ENCODE measurements at places on chromosomes 7 and 10. TPM values are rescaled to one million over a fixed set of nuclear protein-coding genes. Genes with fewer than 3 reads are reported as not detected.
A peak's percentile ranks its signal among the peaks of the same experiment; 100 is the strongest.

DNA sequence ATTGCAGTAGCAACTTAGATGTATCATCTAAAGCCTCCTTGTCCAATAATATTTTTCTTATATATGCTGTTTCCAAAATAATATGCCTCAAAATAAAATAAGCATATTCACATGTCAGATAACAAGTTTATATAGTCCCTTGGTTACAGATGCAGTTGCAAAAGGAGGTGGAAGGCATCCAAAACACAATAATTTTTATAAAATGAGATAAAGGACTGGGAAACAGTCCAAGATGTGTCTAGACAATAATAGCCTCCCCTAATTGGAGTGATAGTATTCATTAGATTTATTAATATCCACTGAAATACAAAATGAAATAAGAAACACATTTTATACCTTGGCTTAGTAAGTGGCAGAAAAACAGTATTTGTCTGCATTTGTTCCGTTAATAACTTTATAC lies 30.3 kb downstream of the BCAP29 start:
- DNase-seq = no peak

GRCh38 chr10:72133517-72133916 lies 45.2 kb upstream of the SPOCK2 start:
- peak; percentile 71 for DNase-seq

- no peak for DNase-seq
Measured at GRCh38 chr10:5343092-5343491, 21.7 kb upstream of the UCN3 start.

Gene SLC16A9
- under 0.01 TPM for total RNA-seq

DNA sequence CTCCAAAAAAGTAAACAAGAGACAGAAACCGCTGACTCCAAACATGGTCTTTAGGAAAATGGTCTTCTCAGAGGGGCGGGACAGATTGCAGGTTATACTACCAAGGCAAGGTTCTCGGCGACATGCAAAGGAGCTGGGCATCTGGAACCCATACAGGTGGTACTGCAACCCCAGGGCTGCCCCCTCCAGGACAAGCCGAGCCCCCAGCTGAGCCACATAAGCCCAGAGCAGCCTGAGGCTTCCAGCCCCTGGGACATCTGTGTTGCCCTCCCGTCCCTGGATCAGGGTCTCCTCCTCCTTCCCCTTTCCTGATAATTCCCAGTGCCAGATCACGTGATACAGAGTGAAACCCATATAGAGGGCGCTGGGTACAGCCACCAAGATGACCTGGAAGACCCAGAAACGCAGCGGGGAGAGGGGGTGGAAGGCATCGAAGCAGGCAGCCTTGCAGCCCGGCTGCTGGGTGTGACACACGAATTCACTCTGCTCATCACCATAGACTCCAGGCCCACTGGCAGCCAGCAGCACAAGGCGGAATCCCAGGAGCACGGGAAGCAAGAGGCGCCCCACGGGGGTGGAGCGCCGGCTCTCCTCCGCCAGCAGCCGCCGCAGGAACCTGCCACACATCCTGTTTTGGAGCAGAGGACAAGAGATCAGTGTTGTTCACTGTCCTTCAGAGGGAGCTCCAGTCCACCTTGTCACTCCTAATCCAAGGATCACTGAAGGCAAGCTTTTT lies at the start of gene GJC3:
GJC3 (minus strand) TSS at position 627 of the 736 bp plus-strand sequence; CDS start at position 627, 0 bp downstream.
- peak; percentile 45 for DNase-seq

Gene TRIM74
- total RNA-seq = not detected

DNA sequence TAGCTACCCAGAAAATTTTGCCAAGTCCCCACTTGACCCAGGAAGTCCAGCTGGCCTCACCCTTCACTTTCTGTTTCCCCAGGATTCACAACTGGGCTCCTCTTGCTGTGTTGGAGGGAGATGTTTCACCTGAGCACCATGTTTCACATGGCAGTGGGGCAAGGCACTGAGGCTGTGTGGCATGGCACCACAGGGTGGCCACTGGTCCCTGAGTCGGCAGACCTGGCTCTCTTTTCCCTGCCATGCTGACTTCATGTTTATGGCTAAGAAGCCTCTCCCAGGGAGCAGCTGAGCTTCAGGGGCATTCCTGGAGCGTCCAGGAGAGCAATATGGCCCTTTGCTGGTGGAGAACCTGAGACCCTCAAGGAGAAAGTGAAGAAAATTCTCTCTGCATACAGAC lies 266.9 kb downstream of the RPS24 start:
- no peak for DNase-seq

DNA sequence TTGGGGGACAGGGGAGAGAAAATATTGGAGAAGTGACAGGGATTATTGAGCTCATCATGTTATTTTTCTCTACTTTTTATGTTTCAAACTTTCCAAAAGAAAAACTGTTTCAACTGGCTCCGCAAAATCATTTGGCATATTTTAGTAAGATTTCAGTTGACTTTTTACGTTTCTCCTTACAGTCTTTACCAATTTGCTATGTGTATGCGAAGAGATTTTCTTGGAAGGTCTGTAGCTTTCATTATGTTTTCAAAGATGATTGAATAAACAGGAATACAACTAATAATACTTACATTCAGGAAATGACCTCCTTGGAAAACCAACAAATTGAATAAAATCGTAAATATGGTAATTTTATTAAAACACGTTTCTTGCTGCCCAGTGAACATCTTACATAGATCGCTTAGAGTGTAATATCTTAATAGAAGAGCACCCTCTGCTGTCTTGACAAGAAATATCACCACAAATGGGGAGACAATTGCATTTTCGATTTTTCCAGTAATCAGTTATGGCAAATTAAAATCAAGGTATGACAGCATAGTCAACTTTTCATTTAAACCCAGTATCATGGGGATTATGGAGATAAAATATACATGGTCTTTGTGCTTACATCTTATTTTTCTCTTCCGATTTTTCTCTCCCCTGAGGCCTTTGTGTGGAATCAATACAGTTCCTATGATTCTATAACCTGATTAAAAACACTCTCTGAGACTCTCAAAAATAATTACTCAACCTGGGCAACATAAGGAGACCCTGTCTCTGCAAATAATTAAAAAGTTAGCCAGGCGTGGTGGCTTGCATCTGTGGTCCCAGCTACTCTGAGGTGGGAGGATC lies 43.1 kb downstream of the MBL2 start:
- peak; percentile 52 for DNase-seq

GRCh38 chr10:73786512-73786885 lies 1.1 kb downstream of the ZSWIM8 start:
- DNase-seq = no peak

- DNase-seq = no peak
Measured at GRCh38 chr7:830069-830468, 2.2 kb upstream of the SUN1 start.

GRCh38 chr10:80460399-80461207 lies 6.5 kb downstream of the TSPAN14 start:
- no peak for DNase-seq

DNA sequence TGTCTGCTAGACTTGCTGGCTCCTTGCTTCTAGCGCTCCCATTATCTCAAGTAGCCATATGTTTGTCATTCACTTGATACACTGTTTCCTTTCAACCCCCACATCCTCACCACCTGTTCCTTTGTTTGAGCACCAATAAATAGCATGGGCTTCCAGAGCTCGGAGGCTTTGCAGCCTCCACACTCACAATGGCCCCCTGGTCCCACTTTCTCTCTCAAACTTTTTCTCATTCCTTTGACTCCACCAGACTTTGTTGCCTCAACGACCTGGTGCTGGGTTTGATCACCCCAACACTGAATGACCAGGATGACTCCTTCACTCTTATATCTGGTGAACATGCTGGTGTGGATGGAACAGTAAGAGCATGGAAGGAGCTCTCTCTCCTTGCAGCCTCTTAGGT lies 114.5 kb upstream of the TRIM24 start:
- DNase-seq = no peak

GRCh38 chr10:33498391-33498891 lies 164.0 kb upstream of the NRP1 start:
- no peak for DNase-seq
